ENCODE measurements at places on chromosomes 6 and 20. TPM values are rescaled to one million over a fixed set of nuclear protein-coding genes. Genes with fewer than 3 reads are reported as not detected.

C20orf202 gene
- not detected for total RNA-seq

HLA-DMB gene
- 1.3 TPM for total RNA-seq

C6orf163 gene
- 1.1 TPM for total RNA-seq

FRS3 gene
- 4.7 TPM for total RNA-seq

RAB44 gene
- total RNA-seq, result not detected

TUBE1 gene
- 21.0 TPM for total RNA-seq

RREB1 gene
- 23.1 TPM for total RNA-seq

ISM1 gene
- 3.9 TPM for total RNA-seq

KIAA1755 gene
- total RNA-seq, result not detected

ANKRD66 gene
- not detected for total RNA-seq

WFDC12 gene
- not detected for total RNA-seq

CEBPB gene
- 36.4 TPM for total RNA-seq

CLVS2 gene
- not detected for total RNA-seq

RBM39 gene
- 360 TPM for total RNA-seq

HUS1B gene
- total RNA-seq, result 1.6 TPM

TP53TG5 gene
- total RNA-seq, result not detected

CRISP3 gene
- total RNA-seq, result not detected

CST2 gene
- not detected for total RNA-seq

CRYBG1 gene
- total RNA-seq, result 27.6 TPM

MYBL2 gene
- total RNA-seq, result 85.4 TPM

HAO1 gene
- not detected for total RNA-seq

HIVEP2 gene
- total RNA-seq, result 24.3 TPM

ID4 gene
- total RNA-seq, result not detected

TRIM38 gene
- 29.5 TPM for total RNA-seq

ADAM33 gene
- not detected for total RNA-seq

RPS6KA2 gene
- total RNA-seq, result 2.1 TPM

ETV7 gene
- 0.51 TPM for total RNA-seq

IBTK gene
- 42.5 TPM for total RNA-seq

CAP2 gene
- total RNA-seq, result not detected

CDC5L gene
- total RNA-seq, result 27.7 TPM

TEAD3 gene
- total RNA-seq, result 1.8 TPM

PBOV1 gene
- not detected for total RNA-seq

MCUR1 gene
- total RNA-seq, result 41.4 TPM

MUCL3 gene
- not detected for total RNA-seq

FOXQ1 gene
- total RNA-seq, result not detected

Measured in activated T-helper 2 cell treated with anti-CD3 and anti-CD28 coated beads, Interferon-gamma antibody, Interleukin-2, Interleukin-4, amounts not matched to agents 10 μg/mL and 5 μg/mL and 100 μg/mL, durations not matched to agents 14 hours and 24 hours and 36 hours (primary cell).